GM06990 (cell line): ENCODE measurements at places on chromosomes 5 and 9.

DNA sequence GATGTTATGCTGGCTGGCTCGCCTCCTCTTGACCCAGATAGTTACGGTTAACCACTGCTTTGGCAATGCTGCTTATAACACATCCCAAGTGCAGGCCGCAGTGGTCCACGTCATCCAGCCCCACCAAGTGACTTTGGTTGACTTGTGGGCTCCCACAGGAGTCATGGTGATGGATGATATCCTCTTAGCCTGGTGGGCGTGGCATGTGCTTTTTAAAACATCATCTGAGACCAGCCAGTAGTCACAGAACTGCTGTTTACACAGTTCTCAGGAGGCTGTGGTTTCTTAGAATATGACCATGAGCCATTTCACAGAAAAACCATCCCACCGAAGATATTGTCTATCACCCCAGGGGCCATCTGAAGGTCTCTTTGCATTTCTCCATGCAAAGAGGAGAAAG lies 216.9 kb downstream of the SH3GL2 start:
- DNase-seq, result no peak

DNA sequence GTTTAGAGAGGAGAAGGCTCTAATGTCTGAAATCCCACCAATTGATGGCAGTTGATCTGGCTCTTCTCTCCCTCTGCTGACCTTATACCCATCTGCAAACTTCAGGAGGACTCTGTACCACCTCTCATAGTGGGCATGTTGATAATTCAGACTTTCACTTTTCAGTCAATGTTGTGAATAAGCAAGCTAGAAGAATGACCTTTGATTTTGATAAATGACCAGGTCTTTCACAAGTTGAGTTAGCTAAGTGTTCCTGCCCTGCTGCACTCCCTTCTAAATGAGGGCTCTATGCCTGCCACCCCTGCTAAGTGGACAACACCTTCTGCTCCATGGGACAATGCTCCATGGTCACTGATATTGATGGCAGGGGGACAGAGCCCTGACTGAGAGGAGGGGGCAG lies 74.7 kb downstream of the SPRY4 start:
- DNase-seq, result no peak

- no peak for DNase-seq
These were observed 117.9 kb downstream of the GOLPH3 start for GRCh38 chr5:32055891-32056866.

- no peak for DNase-seq
These were observed 213.0 kb downstream of the CRB2 start for GRCh38 chr9:123568691-123569688.
